ENCODE measurements at places on chromosomes 2 and 18. TPM values are rescaled to one million over a fixed set of nuclear protein-coding genes. Genes with fewer than 3 reads are reported as not detected.

PTPRN gene
- total RNA-seq = 21.3 TPM

SH3RF3 gene
- 8.9 TPM for total RNA-seq

APOB gene
- total RNA-seq = 0.11 TPM

KIF1A gene
- 14.8 TPM for total RNA-seq

GAREM2 gene
- 3.0 TPM for total RNA-seq

COLEC11 gene
- total RNA-seq = not detected

- ATAC-seq = peak; percentile 67
Observed at GRCh38 chr2:133667085-133667484, 98.8 kb upstream of the NCKAP5 start.

DNA sequence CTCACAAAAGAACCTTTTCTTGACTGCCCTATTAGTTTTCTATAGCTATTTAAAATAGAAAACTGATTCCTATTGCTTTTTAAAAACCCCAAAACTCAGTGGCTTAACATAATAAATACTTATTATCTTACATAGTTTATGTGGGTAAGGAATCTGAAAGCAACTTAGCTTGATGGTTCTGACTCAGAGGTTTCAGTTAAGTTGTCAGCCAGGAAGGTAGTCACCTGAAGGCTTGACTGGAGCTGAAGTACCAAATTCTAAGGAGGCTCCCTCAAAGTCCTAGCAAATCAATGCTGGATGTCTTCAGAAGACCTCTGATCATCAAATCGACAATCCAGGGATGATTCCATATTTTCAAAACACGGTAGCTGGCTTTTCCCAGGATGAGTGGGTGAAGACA is 546.6 kb upstream of the CDH2 start:
- ATAC-seq = no peak

DNA sequence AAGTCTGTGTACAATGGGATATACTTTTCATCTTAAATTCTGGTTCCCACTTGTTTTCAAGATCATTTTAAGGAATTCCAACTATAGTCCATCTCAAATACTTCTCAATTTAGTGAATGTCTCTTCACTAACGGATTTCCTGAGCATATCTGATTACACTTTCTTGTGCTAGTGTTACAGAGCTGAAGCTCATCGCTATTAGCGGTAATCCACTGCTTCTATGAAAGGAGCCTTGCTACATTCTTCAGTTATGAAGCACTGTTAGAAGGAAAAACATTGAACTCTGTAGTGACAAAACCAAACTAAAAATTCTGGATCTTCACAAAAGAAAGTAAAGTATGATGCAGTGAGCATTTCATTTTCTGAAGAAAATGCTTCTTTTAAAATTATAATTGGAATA is 72.0 kb downstream of the AGPS start:
- no peak for ATAC-seq

DNA sequence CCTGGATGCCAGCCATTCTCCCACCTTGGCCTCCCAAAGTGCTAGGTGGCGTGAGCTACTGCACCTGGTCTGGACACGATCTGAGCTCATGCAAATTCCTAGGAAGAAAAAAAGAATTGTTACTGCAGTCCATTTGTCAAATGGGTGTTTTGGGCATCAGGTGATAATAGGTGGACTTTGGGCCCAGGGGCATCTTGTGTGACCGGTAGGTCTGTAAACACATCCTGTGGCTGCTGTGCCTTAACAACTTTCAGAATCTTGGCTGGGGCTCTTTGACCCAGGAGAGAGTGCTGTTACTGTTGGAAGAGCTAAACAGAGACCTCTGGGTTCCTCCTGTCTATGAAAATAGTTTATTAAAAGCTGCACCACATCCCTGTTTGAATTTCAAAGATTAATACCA is 34.9 kb upstream of the TFCP2L1 start:
- no peak for ATAC-seq

DNA sequence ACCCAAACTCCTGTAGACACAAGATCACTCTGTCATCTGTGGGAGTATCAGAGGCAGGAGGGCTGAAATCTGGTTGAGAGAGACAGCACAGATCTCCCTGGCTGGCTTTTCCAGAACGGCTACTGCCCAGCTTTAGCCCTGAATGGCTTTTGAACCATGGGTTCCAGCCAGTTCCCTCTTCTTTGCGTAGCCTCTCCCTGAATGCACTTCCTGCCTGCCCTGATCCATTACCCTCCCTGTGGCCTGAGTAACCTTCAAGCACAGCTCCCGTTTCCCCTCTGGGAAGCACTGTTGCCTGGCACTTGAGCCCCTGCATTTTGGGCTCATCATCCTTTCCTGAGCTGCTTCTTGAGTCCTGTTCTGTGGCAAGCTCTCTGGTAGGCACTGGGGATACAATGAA is 68.8 kb downstream of the ASAP2 start:
- no peak for ATAC-seq

DNA sequence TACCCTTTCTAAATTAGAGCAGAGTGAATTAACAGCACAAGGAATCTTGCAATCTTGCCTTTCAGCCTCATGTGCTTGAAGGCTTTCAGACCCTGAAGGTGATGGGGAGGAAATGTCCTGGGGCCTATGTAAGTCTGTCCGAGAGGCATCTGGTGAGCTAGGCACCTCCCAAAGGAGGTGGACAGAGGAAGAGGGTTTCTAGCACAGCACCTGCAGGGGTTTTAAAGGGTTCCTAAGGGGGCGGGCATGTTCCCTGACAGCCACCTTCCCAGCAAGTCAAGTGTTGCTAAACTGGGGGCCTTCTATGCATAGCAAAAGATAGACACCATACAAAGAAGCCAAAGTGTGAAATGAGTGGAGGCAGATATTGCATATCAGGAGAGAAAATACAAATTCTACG is 88.5 kb downstream of the CDH2 start:
- ATAC-seq = no peak

DNA sequence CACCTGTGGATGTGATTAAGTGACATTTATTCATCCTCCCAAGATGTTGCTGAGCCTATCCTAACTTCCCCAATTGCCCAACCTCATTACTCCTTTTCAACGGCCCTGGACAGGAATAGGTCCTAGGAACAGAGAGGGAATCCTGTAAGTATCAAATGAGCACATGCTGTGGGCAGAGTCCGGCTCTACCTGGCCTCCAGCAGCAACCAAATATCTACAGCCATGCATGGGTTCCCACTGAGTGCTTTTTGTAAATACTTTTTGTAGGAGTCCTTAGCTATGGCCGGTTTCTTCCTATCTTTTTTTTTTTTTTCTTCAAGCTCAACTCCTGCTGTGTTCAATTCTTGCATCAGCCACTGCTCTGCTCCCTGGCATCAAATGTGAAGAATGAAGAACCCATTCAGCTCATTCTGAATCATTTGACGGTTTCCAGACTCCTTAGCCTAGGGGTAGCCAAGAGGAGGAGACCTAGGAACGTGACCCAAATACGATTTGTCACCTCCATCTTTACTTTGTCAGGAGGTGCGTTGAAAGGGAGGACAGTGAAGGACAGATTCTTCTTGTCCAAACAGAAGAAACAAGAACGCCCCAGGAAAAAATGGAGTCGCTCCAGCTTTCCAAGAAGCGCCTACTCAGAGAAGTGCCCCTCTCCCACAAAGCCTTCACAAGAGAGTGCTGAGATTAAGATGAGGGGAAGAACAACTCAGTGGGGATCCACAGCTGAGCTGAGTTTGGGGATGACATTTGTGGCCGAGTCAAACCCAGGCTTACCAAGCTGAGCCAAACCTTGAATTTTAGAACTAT is 46.7 kb upstream of the LCLAT1 start:
- ATAC-seq = peak; percentile 55

DNA sequence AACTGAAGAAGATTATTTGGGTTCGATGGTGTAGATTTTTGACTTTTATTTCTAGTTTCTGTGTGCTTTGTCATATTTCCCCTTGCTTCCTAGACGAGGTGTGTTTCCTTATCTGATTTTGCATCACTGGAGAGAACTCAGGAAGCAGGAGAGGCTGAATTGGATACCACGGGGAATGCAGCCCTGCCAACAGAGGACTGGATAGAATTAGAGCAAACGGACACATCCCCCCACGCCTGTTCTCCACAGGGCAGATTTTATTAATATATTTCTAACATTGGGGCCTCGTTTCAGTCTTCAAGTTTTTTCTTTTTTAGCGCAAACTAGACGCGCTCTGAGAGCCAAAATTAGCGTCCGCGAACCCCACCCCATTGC is 678 bp upstream of the VAPA start:
- peak; percentile 2 for ATAC-seq

DNA sequence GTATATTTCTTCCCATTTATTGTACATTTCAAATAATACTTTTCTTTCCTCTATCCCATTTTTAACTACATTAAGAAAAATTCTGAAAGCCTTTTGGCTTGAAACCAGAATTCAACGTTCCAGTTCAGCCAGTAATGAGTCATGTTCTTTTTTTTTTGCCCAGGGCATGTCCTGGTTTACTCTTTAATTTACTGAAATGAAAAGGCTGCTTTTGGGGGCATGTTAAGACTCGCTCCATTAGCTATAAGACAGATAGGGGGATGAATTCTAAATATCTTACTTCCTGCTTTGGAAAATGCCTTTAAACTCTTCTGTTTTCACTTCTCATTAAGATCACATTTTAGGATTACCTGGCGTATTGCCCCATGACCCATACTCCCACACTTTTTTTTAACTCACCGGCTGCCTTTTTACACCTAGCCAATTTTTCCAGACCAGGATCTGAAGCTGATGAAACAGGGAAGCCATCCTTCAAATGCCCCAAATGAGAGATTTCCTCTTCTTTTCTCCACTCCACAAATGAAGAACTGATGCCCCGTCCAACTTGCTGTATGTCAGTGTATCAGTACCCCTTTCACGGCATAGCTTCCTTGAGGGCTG is 585 bp downstream of the ABCA12 start:
- no peak for ATAC-seq

- no peak for ATAC-seq
Observed at GRCh38 chr2:20624884-20625485, 25.9 kb downstream of the HS1BP3 start.

DNA sequence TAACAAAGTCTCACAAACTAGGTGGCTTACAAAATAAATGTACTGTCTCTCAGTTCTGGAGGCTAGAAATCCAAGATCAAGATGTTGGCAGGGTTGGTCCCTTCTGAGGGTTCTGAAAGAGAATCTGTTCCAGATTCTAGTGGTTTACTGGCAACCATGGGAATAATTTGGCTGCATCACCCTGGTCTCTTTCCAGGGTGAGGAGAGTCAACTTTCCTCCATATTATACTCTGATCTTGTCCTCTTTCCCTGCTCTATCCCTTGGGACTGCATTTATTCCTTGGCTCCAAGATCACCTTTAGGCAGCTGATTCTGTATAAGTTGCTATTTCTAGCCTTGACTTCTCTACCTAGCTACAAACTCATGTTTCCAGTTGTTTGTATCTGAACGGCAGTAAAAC is 35.2 kb downstream of the SLC40A1 start:
- ATAC-seq = no peak

DNA sequence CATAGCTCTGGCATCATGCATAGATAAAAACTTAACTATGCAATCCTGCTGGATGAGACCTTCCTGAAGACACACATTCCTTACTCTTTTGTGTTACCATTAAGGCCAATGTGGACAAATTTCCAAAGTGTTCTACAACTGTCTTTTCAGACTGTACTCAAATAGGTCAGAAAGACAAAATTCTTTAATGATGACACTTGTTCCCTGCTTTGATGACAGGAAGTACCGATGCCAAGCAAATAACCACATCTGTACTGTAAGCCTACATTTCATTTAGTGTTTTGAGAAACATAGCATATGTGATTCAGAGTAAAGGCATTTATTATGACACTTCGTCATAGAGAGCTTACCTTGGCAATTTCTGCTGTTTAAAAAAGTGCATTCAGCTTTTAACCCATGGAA is 55.0 kb downstream of the PMAIP1 start:
- no peak for ATAC-seq

DNA sequence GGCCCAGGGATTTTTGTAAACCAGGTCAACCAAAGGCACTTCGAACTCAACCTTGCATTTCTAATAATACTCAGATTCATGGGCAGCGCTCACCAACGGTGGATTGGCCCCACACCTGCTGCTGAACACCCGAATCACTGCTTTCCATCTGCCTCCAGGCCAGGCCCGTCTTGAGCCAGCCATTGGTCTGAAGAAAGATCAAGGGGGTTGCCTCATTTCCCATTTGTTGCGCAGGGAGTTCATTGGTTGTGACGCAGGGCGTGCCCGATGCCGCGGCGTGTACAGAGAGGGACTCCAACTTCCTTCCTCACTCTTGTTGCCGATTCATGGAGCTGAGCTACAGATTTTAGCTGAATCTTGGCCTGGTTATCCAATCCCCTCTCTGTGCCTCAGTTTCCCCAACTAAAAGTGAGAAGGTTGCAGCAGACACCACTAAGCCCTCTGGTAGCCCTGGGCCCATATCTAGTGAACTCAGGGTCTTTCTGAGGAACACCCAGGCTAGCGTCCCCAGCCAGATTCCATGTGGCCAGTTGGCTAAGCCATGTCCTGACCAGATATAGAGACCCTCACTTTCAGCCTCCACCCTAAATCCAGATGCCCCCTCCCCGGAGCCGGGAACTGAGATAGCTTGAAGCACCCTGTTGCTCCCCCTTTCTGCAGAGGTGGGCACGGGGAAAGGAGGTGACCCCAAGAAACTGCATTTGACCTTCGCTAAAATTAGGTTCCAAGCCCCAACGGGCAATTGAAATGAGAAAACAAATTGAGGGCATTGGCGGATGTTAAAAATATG is 60.9 kb upstream of the HPCAL1 start:
- no peak for ATAC-seq

DNA sequence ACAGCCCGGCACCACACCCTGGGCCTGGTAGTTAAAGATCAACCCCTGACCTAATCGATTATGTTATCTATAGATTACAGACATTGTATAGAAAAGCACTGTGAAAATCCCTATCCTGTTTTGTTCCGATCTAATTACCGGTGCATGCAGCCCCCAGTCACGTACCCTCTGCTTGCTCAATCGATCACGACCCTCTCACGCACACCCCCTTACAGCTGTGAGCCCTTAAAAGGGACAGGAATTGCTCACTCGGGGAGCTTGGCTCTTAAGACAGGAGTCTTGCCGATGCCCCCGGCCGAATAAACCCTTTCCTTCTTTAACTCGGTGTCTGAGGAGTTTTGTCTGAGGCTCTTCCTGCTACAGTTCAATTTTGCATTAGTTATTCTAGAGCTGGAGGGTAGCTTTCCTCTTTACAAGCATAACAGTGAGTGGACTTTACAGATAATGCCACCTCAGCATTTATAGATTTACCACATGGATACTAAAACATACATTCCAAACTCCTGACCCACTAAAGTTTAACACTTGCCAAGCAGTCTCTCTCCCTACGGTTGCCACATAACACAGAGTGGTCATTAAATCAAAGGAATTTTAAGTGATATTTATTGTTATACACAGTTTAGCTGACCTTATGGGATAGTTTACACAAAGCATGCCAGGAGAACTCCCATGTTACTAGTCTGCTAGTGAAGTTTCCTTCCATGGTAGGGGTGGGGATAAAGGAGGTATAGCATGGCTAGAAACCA is 101.0 kb downstream of the EVA1A start:
- peak; percentile 91 for ATAC-seq

- ATAC-seq = no peak
Observed at GRCh38 chr2:191105082-191105481, 45.7 kb downstream of the STAT4 start.

- ATAC-seq = no peak
Observed at GRCh38 chr2:233850745-233851144, 3.6 kb downstream of the HJURP start.
